ENCODE measurements at places on chromosomes 4 and X.
A peak's percentile ranks its signal among the peaks of the same experiment; 100 is the strongest.

DNA sequence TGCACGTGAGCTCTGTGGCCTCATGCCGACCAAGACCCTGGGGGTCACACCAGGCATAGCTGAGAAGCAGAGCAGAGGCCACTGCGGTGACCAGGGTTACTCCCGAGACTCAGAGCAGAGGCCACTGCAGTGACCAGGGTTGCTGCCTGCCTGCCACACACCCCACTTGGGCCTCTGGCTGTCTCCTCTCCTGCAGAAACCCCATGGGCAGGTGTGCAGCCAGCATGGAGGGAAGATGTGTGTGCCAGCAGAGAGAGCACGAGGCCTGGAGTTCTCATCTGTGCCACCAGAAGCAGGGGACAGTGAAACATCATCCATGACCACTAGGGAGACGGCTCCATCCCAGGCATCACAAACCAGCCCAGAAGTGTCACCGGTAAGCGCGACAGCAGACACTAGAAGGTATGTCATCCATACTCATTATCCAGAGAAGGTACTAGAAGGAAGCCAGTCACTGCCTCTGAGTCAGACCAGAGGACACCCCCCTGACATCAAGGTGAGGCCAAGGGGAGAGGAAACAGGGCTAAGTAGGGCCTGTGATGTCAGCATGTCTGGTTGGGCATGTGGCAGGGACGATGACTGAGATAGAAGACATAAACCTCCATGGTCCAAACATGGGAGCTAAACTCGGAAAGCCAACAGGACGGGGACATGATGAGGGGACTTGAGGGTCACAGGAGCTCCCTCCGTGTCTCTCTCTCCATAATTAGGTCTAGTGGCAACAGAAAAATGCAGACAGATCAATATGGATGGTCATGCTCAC, 24.2 kb upstream of the SPON2 start:
- no peak for DNase-seq

- no peak for DNase-seq
Observed at GRCh38 chr4:185590982-185591381, 55.7 kb upstream of the PDLIM3 start.

- DNase-seq, result no peak
Observed at GRCh38 chr4:179278647-179279046, 1836.4 kb upstream of the AGA start.

DNA sequence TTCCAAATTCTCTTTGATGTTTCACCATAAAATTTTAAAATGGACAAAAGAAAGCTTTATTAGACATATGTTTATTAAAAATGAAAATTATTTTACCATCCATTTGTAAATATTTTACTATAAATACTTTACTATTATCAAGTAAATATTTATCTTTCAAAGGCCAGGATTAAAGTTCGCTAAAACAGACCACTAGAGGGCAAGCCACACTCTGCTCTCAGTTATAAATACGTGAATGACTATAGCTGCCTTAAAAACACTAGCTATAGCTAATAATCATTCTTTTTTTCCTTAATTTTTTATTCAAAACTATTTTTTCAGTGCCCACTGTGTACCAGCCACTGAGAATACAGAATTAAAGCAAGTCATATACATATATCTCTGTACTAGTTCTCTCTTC, 38.6 kb downstream of the UNC5C start:
- no peak for DNase-seq

GRCh38 chr4:150363721-150364688, 217.9 kb upstream of the MAB21L2 start:
- no peak for DNase-seq

DNA sequence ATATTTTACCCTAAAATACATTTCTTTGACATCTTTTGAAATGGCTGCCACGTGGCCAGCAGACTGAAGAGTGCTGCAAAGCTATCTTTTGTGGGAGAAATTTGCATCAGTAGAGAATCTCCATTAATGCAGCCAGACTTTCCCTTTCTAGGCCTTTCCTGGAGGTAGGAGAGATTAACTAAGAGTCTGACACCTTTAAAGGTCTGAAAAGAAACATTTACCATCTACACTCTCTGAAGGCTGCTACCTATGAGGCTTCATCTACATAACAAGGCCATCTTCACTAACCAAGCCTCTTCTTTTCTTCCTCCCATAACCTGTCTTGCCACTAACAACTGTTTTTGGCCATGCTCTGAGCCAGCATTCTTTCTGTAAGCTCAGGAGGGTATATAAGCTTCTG, 17.8 kb upstream of the SPRY1 start:
- DNase-seq, result no peak

DNA sequence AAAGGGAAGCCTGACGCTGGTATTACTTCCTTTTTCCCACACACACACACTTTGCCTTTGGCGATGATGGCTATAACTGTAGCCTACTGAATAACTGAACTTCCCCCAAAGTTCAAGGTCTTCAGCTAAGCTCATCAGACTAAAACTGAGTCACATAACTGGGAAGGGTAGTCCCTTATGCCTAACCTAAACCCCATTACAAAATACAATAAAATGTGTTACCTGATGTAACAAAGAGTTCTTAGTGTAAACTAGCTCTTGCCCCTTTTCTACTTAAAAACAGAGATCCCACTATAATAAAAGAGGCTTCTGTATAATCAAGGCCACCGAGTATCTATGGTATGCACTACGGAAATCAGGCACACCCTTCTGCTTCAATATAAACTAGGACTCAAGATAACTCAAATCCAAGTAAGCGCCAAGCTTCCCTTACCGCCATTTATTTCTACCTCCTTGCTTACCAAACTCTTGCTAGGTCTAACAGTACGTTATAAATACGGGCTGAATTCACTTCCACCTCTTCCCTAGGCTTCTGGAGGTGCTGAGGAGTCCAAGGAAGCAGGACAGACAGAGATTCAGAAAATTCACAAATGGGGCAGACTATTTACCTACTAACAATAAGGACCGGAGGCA, 2.4 kb downstream of the OTUD4 start:
- DNase-seq, result no peak

DNA sequence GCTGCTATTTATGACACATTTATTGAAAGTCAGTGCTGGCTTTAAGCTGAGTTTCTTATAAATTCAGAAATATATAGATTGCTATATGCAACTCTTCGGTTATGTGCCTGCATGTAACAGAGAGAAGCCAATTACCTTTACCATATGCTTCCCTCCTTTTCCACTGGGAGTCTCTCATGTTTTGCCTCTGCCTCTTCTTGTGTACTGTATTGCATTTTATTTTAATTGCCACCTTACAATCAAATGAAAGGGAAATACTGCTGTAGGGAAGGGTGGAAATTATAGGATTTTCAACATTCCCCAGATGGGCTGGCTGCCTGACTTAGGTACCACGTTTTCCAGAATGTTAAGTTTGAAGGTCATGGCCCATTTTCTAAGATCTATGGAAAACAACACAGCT, 655.4 kb upstream of the SLIT2 start:
- DNase-seq, result no peak

GRCh38 chrX:47143894-47144625, 442 bp downstream of the NDUFB11 start:
- DNase-seq, result peak; percentile 27

DNA sequence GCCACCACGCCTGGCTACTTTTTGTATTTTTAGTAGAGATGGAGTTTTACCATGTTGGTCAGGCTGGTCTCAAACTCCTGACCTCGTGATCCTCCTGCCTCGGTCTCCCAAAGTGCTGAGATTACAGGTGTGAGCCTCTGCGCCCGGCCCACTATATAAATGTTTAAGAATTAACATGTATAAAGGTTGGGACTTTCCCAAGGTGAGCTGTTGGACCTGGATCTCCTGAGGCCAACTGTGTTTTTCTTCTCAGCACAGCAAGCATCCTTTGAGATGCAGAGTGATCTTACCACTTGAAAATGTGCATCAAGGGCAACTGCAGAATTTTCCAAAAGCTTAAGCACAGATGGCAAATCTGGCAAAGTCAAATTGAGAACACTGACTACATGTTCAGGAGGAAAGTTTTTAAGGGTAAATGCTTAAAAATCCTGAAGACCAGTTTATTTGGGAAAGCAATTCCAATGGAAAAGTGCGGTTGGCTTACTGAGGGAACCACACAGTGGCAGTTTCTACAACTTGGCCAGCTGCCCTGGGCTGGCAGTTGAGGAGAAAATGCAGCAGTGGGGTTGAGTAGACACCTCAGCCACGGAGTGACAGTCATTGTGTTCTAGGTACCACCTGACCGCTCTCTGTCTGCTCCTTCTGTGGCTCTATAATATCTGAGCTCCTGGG, 168.9 kb downstream of the CBR4 start:
- DNase-seq, result no peak

DNA sequence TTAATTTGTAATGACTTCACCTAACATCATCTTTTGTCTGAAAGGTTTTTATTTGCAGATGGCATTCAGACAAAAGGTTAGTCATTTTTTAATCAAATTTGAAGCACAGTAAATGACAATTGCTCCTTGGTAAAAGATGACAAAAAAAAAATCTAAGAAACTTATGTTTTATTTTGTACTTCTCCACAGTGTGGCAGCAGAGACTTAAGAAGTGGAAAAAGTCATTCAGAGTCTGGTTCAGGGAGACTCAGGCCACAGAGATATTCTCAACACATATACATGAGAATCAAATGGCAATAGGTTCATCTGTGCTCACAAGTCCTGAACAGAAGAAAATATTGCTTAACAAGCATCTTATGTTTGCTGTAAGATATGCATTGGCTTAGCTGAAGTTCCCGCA, 436.2 kb downstream of the KCNIP4 start:
- DNase-seq, result no peak

GRCh38 chr4:81522711-81523110, 51.0 kb upstream of the RASGEF1B start:
- no peak for DNase-seq

DNA sequence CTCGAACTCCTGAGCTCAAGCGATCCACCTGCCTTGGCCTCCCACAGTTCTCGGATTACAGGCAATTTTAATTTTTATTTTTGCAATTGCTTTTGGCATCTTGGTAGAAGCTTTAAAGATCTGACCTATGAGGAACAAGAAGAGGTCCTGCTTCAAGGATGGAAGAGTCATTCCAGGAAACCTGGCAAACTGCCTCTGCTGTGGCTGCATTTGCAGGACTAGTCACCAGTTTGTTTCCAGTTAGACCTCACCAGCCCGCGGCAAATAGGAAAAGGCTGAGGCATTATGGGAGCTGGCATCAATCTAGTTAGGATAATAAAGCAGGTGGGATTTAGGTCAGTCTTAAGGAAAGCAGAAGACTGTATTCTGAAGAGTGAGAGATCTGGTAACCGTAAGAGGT, 51.9 kb upstream of the LAS1L start:
- DNase-seq, result no peak

DNA sequence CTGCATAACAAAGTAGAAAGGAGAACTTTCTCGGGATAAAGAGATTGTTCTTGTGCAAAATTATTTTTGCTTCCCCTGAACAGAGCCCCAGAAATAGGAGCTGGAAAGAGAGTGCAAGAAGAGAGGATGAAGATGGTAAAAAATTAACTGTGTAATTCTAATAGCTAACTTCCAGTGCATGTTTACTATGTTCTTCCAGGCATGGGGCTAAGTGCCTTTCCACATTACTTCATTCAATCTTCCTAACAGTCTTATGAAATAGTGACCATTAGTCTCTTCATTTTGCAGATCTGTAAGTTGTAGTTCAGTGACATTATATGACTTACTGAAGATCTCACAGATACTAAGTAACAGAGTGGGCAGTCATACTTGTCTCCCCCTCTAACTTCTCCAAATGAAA, 61.1 kb upstream of the KLHL13 start:
- no peak for DNase-seq

GRCh38 chrX:108306086-108306485, 132.1 kb downstream of the COL4A6 start:
- DNase-seq, result no peak

DNA sequence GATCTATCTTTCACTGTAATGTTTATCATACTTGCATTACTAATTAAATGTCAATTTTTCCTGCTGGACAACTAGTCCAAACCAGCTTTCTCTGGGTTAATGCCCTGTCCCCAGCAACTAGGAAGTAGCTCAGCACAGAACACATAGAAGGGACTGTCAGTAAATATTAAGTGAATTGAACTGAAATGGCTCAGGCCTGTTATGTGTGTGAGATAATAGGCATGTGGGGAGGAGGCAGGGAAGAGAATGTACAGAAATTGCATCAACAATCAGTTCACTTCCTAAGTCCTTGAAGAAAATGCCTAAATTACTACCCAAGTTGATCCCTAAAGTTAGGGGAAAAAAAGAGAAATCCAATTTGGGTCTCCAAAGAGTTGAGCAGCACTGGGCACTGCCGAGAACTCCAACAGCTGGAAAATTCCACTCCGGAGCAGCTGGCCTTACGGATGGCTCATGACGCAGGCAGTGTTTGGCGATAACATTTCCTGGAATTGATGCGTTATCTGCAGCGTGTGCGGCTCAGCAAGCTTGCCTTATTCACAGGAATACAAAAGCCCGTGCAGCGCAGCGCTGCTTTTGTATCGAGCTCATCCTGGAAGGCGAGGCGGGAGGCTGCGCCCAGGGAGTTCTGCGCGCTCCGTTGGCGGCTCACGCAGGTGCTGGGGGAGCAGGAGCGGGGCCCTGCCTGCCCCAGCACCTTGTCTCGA, 297.3 kb upstream of the LCORL start:
- peak; percentile 23 for DNase-seq
